ENCODE measurements at places on chromosomes 6 and 20.

DNA sequence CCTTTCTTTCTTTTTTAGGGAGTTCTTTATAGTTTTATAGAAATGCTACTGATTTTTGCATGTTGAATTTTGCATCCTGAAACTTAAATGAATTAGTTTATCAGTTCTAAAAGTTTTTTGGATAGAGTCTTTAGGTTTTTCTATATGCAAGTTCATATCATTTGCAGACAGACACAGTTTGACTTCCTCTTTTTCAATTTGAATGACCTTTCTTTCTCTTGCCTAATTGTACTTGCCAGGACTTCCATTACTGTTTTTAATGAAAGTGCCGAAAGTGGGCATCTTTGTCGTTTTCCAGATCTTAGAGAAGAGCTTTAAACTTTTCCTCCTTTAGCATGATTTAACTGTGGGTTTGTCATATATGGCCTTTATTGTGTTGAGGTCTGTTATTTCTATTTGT lies 21.1 kb upstream of the EDN1 start:
- DNase-seq = no peak

- DNase-seq = no peak
Observed at GRCh38 chr6:17914651-17915050, 72.8 kb downstream of the KIF13A start.

DNA sequence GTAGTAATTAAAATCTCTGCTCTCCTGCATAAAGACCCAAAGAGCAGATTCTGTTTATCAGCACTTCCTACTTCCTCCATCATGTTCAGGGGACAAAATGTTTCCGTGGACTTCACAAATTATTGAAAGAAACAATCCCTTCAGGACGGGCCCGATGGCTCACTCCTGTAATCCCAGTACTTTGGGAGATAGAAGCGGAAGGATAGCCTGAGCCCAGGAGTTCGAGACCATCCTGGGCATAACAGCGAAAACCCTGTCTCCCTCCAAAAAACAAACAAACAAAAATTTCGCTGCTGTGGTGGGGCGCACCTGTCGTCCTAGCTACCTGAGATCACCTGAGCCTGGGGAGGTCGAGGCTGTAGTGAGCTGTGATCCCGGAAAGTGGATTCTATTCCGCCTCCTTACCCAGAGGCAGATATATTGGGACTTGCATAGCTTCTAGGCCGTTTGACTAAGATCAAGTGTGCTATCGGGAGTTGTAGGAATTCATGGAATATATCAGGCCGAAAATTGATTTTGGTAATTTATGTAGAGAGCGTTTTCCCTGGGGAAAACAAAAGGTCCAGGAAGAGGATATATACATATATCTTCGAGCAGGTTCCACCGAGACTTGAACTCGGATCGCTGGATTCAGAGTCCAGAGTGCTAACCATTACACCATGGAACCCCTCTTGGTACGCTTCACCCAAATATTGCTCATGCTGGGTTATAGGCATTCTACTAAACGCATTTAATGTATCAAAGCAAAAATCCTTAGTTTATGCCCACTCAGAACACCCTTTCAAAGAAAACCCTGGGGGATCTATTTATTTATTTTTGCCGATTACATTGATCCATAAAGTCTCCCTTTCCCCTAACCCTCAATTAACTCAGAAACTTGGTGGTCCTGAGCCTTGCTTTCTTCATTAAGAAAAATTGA lies 74.5 kb upstream of the ZNF184 start:
- no peak for DNase-seq

- no peak for DNase-seq
Observed at GRCh38 chr20:37439223-37439933, 81.7 kb upstream of the NNAT start.

GRCh38 chr6:156017838-156018237 lies 562.2 kb upstream of the NOX3 start:
- no peak for DNase-seq

GRCh38 chr20:47960277-47960676 lies 175.0 kb upstream of the SULF2 start:
- DNase-seq = no peak

GRCh38 chr20:33133373-33133941 lies 34.5 kb upstream of the BPIFA2 start:
- no peak for DNase-seq

DNA sequence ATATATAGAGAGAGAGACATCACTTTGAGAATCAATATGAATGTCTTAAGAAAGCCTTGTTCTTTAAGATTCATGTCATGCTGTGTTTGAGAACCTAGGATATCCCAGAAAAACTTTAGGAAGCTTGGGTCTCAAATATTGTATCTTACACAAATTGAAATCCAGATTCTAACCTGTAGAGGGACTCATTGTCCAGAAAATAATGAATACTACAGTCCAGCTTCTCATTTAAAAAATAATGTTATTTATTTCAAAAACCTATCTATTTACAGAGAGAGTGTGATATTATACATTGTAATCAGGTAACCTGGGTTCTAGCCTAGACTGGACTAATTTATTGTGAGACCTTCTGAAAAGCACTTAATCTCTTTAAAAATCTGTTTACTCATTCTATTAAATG lies 4.2 kb downstream of the RFX6 start:
- DNase-seq = no peak

- no peak for DNase-seq
Observed at GRCh38 chr6:48255094-48255493, 144.1 kb upstream of the PTCHD4 start.

- no peak for DNase-seq
Observed at GRCh38 chr20:3046677-3047462, 1.0 kb downstream of the MRPS26 start.

GRCh38 chr6:8110117-8110721 lies 7.9 kb upstream of the EEF1E1 start:
- DNase-seq = no peak
